SK-N-SH (cell line): ENCODE measurements at places on chromosomes 2 and 18.

DNA sequence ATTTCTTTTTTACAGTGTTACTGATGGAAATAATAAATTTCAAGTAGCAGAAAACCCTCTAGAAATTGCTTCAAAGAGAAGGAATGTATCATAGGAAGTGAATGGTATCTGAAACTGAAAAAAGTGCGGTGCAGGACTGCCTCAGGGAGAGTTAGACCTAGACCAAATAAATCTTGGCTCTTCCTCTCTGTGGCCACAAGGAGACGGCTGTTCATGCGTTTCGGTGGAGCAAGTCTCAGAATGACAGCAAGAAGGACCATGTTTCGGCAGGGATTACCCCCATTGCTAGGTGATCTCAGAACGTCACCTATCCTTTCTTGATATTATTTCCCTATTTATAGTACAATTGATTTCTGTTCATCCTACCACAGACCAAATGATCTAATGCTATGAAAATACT, 522.3 kb downstream of the SOX11 start:
- DNase-seq: no peak

DNA sequence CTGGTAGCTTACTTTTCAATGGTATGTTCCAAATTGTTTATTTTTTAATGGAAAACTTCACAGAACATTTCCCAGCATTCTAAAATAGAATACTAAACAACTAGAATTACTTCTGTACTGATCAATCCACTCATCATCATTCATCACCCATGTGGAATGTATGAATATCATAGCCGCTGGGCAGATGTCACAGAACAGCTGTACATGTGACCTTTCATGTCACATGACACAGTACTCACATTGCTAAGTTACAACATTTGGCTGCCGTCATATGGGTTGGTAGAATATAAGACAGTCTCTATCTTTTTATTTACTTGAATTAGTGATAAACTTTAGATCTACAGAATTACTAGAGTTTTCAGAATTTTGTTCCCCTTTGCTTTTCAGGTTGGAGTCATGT, 387.6 kb downstream of the ZEB2 start:
- no peak for DNase-seq

- no peak for DNase-seq
These were observed 398.2 kb downstream of the ADCYAP1 start for GRCh38 chr18:1302861-1303260.

DNA sequence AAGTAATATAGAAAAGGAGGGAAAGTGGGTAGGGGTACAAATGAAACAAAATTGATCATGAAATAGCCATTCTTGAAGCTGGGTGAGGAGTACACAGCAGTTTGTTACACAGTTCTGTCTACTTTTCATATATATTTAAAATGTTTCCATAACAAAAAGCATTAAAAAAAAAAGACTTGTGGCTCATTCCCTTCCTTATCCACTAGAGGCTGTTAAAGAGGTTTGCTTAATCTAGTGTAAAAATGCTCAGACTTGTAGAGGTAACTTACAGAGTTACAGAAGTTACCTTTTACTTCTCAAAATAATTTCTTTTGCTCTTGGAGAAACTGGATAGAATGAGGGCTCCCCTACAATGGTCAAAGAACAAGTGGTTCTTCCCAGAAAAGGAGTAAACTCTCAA, 8.1 kb upstream of the WIPF1 start:
- DNase-seq: no peak

GRCh38 chr2:225008935-225009334, 33.3 kb downstream of the DOCK10 start:
- peak; percentile 21 for DNase-seq

- no peak for DNase-seq
These were observed 30.2 kb downstream of the TGFBRAP1 start for GRCh38 chr2:105299290-105299689.

- DNase-seq: no peak
These were observed 20.5 kb downstream of the GREB1 start for GRCh38 chr2:11554399-11554716.

GRCh38 chr2:160952464-160953254, 207.6 kb upstream of the TANK start:
- no peak for DNase-seq

DNA sequence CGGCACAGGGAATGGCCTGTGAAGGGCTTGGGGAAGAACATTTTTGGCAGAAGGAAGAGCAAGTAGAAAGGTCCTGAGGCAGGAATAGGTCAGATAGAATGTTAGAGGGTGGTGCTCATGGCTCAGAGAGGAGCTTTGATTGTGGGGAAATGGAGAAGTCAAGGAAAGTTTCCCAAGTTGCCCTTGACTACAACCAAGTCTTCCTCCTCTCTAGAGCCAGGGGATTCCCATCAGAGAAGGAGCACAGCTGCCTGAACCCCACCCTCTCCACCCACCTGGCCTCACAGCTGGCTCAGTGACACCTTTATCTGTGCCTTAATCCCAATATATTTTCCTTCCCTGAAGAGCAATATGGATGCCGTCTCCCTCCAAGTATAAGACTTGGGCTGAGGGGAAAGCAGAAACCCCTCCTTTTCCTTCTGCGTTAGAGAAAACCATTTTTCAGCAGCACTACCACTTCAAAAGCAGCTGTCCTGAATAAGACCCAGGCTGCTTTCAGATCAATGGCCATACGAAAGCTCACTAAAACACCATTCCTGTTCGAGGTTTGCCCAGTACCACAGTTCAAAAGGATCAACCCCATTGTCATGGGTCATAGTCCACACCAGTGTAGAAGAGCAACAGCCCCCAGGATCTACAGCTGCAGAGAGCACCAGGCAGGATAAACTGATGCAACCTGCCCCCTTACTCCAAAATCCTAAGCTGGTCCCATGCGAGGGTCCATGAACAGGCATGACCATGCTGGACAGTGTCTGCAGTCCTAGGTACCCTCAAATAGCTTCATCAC, 199.6 kb downstream of the AFF3 start:
- DNase-seq: no peak

DNA sequence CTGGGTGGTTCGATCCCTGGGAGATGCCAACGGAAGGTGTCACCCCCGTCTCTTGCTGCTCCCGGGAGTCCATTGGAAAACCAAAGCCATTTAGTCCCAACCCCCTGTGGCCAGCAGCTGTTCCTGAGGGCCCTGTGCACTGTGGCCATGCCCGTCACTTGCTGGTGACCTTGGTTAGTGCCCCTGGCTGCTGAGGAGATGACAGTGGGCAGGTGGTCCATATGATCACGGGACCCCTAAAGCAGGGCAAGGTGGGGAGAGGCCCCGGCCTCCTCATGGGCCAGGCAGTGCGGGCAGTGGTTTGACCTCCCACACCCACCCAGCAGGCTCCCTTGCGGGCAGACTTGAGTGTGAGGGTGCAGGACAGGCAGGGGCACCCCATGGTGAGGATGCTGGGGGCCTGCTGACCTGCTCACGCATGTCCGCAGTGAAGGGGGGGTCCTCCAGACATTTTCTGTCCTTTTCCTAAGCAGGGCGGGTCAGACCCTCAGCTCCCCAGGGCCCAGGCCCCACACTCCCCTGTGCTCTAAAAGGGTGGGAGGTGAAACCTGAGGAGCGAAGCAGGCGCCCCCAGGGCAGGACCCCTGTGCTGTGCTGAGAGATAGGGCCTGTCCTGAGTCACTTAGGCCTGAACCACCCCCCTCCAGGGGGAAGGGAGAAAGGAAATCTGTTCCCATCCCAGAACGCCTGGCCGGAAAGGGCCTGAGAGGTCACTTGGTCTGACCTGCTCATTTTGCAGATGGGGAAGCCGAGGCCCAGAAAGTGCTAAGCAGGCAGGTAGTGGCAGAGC, 6.8 kb downstream of the ITM2C start:
- DNase-seq: no peak

- DNase-seq: no peak
These were observed 24.9 kb upstream of the RHOB start for GRCh38 chr2:20421988-20422370.

DNA sequence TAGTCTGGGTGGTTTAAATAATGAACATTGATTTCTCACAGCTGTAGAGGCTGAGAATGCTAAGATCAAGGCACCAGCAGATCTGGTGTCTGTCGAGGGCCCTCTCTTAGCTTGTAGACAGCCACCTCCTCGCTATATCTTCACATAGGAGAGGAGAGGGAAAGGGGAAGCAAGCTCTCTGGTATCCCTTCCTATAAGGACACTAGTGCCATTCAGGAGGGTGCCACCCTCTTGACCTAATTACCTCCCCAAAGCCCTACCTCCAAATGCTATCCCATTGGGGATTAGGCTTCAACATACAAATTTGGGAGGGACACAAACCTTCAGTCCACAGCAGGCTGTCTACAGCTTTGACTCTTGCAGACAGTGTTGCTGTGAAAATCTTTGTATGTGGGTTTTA, 76.7 kb downstream of the BOLA3 start:
- DNase-seq: no peak

- DNase-seq: no peak
These were observed 96.5 kb downstream of the MYT1L start for GRCh38 chr2:2234398-2235195.

DNA sequence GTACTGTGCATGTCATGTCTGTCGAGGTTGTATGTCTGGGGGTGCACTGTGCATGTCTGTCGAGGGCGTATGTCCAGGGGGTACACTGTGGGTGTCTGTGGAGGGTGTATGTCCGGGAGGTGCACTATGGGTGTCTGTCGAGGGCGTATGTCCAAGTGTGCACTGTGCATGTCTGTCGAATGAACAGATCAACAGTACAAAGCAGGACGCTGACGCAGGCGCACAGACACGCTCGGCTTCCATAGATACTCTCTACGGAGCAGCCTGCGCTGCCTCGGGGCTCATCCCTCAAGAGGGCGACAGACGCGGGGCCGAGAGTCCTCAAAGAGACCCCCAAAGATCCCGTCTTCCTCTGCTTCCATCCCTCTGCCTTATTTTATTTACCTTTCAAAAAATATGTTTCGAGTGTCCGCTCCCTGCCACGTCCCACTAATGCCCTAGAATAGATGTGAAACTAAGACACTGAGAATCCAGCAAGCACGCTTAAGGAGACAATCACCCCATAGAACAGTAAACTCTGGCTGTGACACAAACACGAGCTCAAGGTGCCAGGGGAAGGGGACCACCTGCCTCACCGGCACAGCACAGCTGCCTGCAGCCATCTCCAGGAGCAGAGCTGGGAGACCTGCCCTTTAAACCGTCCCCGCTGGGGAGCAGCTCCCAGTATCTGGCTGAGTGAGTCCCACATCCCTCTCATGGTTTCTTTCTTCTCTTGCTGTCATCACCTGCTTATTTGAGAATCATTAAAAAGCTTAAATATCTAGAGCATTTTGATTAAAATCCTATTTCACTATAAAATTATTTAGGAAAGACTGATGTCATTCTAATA, 250.5 kb upstream of the MYT1L start:
- DNase-seq: peak; percentile 78

DNA sequence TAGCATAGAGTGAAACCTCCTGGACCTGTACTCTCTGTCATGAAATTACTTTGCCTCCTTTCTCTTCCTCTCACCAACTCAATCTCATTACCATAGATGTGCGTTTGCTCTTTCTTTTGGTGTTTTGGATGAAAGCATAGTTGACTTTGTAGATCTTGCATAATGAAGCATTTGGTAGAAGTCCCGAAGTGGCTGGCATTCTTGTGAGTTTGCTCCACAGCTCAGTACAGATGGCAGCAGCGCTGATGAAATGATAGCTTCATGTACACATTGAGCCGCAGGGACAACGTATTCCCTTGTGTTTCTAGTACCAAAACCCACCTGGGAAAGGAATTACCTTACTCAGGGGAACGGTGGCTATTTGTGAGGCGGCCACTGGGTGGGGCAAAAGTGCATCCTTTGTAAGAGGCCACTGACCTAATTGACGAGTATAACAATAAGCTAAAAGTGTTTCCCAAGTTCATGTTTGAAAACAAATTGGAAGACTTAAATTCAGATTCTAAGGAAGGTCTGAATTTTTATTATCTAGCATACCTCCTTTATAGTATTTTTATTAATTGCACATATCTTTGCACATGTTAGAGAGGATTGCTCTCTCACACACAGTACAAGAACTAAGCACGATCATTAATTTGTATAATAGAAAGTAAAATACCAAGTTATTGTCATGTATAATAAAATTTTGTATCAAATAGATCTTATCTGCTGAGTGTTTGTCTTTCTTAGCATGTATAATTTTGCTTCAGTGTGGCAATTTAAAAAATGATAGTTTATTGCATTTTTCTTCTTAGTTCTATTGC, 25.4 kb upstream of the CDH7 start:
- peak; percentile 50 for DNase-seq

- DNase-seq: no peak
These were observed 367.5 kb upstream of the MMADHC start for GRCh38 chr2:149954981-149955600.

DNA sequence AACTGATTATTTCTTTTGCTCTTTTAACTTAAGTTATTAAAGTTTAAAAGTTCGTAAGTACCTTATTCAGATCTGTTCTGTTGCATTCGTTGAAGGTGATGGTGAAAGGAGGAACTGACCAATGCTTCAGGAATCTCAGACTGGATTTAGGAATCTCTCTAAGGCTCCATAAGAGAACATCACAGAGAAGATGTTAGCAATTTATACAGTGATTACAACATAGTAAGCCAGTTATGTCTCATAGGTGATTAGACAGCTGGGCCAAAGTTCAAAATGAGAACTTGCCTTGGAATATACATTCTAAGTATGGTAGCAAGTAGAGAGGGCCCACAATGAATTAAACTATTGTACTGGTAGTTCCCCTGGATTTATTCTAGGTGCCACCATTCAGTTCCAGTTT, 3.2 kb downstream of the MARS2 start:
- DNase-seq: no peak

DNA sequence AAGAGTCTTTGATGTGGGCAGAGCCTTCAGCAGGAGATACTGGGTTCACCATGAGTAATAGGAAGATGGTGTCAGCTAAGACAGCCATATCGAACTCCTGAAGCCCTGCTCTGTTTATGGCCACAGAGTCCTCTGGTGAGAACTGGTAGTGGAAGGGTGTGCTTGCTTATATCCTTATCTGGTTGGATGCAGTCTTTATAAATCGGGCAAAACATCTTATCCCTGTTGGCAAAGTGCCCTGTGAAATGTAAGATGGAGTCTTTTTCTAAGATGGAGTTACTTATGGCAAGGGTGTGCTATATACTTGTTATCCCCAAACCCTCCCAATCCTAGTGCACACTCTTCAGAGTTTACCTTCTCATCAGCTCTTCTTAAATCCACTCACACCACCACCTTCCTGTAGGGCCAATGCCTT, 190.8 kb upstream of the PARD3B start:
- no peak for DNase-seq

DNA sequence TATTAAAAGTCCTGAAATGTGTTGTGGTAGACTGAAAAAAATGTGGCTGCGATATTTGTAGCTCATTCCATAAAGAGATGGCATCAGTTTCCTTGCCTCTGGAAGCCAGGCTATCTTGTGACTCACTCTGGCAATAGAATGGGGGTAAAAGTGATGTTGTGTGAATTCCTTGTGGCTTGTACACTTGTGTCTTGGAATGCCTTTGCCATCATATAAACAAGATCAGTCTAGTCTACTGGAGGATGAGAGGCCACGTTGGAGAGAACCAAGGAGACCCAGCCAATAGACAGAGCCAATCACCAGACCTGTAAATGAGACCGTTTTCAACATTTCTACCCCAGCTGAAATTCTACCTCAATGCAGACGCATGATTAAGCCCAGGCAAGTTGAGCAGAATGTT, 254.1 kb downstream of the TRIB2 start:
- no peak for DNase-seq

GRCh38 chr2:101401326-101401665, 14.0 kb upstream of the CREG2 start:
- no peak for DNase-seq

GRCh38 chr2:234292962-234293243, 204.0 kb downstream of the ARL4C start:
- DNase-seq: no peak

- no peak for DNase-seq
These were observed 120.1 kb downstream of the LRP1B start for GRCh38 chr2:142010477-142011270.
